Right hindlimb (tissue), 1 donor: ENCODE measurements at places on chromosomes 1 and 21.
A peak's percentile ranks its signal among the peaks of the same experiment; 100 is the strongest.

DNA sequence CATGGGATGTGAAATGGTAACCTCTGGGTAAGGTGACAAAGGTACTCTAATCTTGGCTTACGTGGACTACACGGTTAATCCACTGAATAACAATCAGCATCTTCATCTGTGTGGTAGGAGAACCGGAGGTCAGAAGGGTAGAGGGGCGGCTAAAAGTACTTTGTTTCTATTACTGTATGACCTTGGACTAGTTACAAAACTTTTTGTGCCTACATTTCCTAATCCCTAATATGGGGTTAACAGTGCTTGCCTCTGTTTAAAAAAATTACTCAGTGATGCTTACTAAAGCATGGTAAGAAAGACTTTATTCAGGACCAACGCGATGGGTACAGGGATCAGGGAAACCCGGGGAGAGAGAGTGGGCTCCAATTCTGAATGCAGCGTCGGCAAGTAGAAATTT is 1.7 kb upstream of the MRPS6 start:
- DNase-seq = no peak

DNA sequence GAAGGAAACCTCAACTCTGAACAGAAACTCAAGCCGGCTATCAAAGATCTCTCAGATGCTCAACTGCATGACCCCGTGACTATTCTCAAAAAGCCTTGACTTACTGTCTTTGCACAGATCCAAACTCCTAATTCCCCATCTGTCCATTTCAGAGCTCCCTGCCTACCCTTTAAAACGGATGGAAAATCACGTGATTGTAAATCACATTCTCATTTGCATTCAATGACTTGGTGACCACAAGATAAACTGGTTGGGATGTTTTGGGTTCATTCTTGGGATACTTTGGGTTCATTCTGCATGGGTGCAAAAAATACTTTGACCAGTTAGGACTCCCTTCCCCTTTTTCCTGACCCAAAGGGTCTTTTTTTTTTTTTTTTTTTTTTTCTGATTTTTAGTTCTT is 41.3 kb upstream of the RUNX1 start:
- no peak for DNase-seq

- peak; percentile 64 for DNase-seq
Measured at GRCh38 chr1:115280064-115280463, 58.0 kb downstream of the NGF start.

DNA sequence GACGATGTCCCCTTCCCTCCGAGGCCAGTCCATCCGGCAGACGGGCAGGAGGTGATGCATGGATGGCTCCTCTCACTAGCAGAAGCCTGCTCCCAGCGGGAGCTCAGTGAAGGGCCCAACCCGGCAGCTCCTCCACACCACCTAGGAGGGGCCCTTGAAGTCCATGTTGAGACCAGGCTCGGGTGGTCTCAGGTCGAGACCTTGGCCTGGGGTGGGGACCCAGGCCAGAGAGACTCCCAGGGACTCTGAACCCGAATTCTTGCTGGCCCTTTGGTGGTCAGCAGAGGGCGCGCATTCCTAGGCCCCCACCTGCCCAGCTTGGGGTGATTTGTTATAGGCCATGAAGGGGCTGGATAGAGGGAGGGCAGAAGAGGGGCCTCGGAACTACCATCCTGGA is 642 bp upstream of the NT5C1A start:
- no peak for DNase-seq

GRCh38 chr1:28028873-28029654 is 59.3 kb downstream of the EYA3 start:
- DNase-seq = no peak

- DNase-seq = no peak
Measured at GRCh38 chr1:215393476-215393875, 173.6 kb upstream of the KCTD3 start.

DNA sequence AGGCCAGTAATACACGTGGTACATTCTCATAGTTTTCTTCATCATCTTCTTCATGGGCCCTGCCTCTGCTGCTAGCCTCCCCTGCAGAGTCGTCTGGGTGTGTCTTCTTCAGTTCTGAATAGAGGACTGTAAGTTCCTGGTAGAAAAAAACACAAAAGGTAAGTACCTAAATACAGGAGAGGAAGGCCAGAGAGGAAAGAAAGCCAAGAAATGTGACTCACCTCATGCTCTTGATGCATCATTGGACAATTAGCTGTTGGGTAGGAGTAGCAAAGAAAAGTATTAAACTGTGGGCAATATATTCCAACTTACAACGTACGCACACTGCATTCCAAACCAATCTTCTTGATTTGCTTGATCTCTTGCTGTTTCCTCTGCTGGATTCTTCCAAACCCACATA is 21.8 kb downstream of the FCRL3 start:
- DNase-seq = no peak

DNA sequence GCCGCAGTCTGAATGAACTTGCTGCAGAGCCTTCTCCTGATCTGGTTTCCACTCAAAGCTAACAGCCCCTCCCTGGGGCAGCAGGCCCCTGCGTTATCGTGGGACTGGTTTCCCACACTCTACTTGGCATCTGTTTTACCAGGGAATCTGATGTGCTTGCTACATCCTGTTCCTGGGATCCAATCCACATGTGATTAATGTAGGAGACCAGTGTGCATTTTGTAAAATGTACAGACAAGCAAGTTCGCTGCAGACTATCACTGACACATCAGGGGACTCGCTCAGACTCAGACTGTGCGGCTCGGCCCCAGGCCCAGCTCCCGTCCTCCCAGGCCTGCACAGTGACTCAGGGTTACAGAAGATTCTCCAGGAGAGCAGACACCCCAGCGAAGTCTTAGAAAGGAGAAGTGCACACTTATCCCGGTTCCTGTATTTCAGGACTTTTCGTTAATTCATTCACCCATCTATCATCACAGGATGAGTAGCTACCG is 340.1 kb downstream of the MATN1 start:
- peak; percentile 3 for DNase-seq

GRCh38 chr1:4213366-4213973 is 313.4 kb upstream of the C1orf174 start:
- no peak for DNase-seq

DNA sequence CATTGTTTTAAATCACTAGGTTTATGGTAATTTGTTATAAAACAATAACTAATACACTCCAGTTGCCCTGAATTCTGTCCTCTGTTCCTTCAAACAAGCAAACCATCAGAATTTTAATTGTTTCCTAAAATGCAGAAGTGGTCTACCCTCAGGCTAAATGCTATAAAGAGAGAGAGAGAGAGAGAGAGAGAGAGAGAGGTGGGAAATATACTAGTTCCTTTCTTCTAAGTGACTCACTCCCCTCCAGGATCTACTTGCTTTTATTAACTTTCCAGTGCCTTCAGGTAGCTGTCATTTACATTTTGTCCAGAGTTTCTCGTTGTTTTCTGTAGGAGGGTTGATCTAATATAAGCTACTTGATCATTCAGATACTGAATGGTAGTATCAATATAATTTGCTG is 26.4 kb downstream of the LRRC53 start:
- DNase-seq = no peak

- no peak for DNase-seq
Measured at GRCh38 chr1:96387785-96388184, 333.8 kb upstream of the PTBP2 start.

DNA sequence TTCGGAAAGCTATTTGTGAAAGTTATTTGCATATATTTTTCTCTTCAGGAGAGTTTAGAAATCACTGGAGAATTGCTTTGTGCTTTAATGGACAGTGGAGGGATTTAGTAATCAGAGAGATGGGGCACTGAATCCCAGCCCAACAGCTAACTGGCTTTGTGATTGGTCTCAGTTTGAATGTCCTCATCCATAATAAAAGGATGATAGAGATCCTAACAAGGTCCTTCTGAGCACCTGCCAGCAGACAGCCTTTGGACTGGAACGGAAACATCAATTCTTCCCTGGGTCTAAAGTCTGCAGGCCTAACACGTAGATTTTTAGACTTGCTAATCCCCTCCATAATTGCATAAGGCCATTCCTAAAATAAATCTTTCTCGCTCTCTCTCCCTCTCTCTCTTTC is 112.0 kb upstream of the ADAMTS5 start:
- no peak for DNase-seq

DNA sequence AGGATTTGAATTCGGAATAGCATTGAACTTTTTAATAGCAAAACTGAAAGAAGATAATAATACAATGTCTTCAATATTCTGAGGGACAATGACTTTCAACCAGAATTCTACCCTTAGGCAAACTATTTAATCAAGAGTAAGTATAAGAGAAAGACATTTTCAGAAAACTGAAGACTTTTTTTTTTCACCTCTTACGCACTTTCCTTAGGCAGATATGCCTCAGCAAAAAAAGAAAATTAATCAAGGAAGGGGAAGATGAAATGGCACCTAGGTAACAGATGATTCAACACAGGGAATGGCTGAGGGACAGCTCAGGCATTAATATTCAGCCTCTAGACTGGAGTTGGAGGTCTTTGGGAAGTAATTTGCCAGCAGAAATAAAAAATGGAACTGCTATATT is 184.9 kb downstream of the URB2 start:
- DNase-seq = no peak

- DNase-seq = no peak
Measured at GRCh38 chr1:51000160-51000559, 30.1 kb downstream of the CDKN2C start.

DNA sequence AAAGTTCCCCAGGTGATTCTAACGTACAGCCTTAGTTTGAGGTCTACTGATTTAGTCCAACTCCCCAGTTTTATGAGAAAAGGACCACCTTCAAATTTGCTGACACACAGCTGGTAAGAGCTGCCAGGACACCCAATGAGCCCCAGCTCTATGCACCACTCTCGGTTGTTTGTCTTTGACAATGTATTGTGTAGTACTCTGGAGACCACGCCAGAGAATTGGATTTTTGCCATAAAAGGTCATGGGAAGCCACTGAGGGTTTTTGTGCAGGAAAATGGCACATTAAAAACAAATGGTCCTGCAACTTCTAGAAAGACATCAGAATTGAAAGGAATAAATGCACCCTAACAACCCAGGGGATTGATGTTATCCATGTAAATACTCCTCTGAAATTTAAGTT is 7.1 kb upstream of the IER5 start:
- no peak for DNase-seq

DNA sequence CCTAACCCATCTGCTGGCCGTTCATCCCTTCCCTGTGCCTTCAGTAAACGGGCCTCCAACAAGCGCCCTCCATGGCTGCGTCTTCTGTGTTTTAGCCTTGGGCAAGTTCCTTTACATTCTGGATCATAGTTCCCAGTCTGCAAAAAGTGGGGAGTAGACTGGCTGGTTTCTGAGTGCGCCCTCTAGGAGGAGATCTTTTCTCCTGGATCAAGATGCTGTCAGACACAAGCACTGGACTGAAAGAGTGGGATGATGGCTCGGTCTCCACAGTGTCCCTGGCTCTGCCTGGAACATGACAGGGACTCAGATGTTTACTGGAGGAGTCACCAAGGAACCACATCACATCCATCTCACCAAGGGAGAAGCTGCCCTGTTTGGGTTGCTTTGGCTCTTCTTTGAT is 88.8 kb downstream of the PRDM2 start:
- no peak for DNase-seq

DNA sequence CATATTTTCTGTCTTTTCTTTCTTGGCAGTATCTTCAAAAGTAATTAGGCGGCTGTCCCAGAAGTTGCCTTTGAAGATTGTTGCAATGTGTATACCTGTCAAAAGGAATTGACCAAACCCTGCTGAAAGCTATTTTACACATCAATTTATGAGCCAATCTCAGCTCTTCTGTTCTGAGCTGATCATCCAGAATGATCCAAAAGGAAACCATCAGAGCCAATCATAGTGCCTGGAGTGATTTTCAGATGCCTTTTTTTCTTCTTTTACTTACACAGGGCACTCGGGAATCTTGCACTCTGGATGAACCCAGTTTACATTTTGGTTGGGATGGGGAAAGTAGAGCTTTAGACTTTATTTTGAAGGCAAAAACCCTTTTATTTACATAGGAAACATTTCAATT is 21.8 kb upstream of the APOBEC4 start:
- DNase-seq = peak; percentile 61

DNA sequence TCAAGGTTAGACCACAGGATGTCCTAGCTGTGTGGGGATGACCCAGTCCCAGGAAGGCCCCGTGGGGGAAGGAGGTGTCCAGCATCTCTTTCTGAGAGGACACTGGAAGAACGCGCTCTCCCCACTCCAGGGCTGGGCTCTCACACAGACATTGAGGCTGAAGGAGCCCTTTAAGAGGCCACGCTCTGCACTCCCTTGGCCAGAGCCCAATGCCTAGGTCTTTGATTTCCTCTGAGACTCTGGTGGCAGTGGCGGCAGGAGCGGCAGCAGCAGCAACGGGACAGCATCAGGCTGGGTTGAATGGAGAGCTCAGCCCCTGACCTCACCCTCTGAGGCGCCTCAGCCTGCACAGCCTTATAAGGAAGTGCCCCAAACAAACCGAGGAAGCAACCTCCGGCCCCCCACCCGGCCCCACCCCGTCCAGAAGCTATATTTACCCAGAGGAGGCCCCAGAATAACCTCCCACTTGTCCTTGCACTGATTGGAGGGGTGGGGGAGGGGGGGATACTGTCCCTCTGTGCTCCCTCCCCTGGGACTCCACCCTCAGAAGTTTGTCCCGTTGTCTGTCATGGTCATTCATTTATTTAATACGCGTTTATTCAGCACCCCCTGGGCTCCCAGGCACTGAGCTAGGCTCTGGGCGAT is 12.3 kb downstream of the NES start:
- peak; percentile 76 for DNase-seq

GRCh38 chr1:222123111-222123510 is 381.2 kb upstream of the DUSP10 start:
- no peak for DNase-seq

GRCh38 chr1:209556162-209556690 is 27.3 kb upstream of the CAMK1G start:
- no peak for DNase-seq

DNA sequence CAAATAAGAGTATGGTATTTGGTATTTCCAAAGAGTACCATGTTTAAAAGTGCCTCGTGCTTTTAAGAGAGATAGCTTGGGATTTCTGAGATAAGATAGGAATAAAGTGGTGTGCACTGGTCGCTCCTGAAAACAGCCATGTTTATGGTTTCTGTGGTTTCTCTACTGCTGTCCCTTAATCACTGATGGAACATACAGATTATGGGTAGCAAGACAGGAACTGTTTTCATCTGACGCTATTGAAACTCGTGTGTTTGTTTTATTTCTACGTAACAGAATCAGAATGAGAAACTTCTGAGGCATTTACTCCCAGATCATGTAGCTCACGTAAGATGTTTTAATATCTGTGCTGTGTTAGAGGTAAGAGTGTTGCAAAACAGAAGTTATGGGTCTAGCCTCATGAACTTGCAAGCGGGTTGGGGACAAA is 126.0 kb downstream of the KIAA0319L start:
- DNase-seq = no peak
